ENCODE measurements at places on chromosomes 5 and 9.

DNA sequence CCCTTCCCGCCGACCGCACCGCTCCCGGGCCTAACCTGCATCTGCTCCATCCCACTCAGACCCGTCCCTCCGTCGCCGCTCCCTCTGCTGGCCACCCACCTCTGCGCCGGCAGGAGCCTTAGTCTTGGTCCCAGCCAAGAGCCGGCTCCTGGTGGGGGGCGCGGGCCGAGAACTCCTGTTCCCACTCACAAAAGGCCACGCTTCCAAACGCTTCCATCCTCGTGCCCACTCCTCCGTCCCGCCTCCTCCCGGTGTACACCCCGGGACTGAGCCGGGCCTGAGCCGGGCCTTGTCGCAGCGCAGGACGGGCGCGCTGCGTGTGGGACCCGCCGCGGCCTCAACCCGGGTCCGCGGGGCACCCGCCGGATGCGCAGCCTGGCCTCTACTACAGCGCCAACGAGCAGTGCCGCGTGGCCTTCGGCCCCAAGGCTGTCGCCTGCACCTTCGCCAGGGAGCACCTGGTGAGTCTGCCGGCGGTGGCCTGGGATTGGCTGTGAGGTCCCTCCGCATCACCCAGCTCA, 7.5 kb downstream of the ADAMTS13 start:
- DNase-seq: peak; percentile 66

GRCh38 chr9:9100070-9100469, 1300.5 kb upstream of the DMAC1 start:
- DNase-seq: no peak

DNA sequence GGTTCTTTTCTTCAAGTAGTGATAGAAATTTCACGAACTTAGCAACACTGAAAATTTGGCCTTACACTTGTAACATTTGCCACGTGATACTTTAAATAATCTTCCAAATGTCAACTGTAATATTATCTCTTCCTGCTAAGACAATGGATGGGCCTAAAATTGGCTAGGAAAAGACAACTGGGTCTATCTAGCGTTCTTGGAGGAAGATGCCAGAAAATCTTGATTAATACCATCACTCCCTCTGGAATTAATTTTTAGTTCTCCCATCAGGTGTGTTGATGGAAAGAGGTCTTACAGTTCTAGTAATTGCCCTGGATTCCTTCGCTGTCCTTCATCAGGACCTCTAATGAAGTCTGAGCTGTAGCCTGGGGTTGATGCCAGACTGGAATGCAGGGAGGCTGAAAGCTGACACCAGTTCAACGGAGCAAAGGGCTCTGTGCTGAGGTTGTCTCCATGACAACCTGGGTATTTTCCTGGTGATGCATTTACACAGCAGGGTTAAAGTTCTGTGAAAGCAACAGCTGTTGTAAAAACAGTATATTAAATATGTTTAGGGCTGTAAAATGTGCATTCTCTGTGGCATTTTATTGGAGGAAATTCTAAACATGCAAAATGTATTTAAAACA, 92.3 kb downstream of the GAS1 start:
- peak; percentile 93 for DNase-seq

GRCh38 chr5:107380654-107381053, 290.1 kb downstream of the EFNA5 start:
- DNase-seq: no peak

DNA sequence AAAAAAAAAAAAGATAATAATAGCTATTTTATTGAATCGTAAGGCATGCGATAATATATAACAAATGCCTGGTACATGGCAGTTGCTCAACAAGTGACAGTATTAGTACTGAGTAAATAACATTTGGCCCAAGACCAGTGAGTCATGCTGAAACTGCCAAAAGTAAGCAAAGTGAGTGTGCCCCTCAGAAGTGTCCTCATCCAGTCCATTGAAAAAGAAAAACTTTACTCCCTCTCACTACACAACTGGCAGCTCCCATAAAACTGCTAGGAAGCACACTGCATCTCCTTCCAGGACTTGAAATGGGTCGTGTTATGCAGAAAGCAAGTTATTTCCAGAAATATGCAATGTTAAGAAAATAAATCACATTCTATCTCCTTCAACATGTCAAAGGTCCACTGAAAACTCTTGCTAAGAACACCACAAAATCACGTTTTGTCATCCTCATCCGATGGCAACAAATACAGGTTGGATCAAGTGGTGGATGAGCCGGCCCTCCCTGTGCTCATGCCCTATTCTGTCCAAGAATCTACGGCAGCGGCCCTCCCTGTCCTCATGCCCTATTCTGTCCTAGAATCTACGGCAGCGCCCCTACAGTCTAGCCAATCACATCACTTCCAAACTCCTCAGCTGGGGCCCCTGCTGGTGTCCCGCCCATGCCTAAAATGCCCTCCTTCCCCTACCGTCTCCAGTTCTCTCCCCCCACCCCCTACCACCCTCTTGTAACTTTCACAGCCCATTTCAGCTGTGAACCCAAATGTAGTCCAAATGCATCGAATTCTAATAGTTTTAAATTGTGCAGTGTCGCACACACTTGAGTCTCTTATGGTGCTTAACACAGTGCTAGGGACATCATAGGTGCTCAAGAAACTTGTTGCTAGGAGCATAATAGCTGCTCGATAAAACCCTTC, 12.5 kb downstream of the PTCH1 start:
- DNase-seq: no peak

GRCh38 chr9:26768145-26768544, 124.5 kb downstream of the CAAP1 start:
- no peak for DNase-seq

DNA sequence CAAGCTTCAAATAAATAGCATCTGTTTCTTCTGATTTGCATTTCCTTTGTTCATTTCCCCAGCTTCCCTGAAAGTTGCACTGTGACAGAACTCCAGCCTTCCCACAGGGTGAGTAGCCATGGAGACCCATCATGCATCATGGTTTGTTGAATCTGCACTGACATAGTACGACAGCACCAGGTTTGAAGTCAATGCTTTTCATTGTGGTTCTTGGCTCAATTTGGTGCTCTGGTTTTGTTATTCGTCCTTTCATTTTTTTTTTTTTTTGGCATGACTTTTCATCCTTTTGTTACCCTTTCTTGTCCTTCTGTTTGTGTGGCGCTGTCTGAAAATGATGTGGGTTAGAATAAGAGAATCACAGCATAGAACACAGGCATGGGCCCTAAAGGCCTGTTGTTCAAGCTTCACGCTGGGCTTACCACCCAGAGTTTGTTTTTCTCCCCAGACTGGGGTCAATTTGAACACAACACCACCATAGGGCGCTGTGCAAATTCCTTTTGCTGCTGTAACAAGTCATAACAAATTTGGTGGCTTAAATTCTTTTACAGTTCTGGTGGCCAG, 206.2 kb upstream of the CDH10 start:
- peak; percentile 56 for DNase-seq

DNA sequence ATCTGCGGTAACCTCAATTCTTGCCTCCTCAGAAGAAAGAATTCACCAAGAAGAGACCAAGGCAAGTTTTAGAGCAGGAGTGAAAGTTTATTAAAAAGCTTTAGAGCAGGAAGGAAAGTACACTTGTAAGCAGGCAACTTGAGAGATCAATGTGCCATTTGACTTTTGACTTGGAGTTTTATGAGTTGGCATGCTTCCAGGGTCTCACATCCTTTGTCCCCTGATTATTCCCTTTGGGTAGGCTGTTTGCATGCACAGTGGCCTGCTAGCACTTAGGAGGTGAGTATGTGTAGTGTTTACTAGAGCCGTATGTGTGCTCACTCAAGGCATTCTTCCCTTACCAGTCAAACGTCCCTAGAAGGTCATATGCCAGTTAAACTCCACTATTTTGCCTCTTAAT, 111.0 kb upstream of the RAI14 start:
- no peak for DNase-seq

DNA sequence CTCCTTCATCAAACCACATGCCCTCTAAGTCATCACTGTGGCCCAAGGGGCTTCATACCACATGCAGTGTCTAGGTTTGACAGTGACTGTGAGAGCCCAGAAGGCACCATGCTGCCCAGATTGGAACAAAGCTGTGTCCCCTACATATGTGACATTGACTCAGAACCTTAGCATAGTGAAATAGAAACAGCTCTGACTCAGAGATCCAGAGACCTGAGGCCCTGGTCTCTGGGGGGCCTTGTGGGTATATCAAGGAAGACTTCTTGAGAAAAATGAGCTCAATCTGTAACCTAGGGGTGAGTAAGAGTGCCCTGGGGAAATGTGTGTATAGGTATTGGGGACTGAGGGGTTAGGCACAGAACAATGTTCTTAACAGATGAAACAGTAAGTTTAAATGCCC, 7.1 kb upstream of the ENTREP1 start:
- no peak for DNase-seq

- DNase-seq: no peak
Measured at GRCh38 chr9:107228496-107229039, 54.5 kb upstream of the RAD23B start.

- no peak for DNase-seq
Measured at GRCh38 chr5:162391833-162392232, 324.3 kb downstream of the GABRG2 start.

- no peak for DNase-seq
Measured at GRCh38 chr9:72228282-72228681, 79.0 kb downstream of the GDA start.

- DNase-seq: no peak
Measured at GRCh38 chr5:144583541-144584449, 413.1 kb downstream of the KCTD16 start.

GRCh38 chr5:159362220-159362619, 31.9 kb upstream of the IL12B start:
- no peak for DNase-seq

GRCh38 chr5:43192558-43193180, 644 bp downstream of the NIM1K start:
- peak; percentile 53 for DNase-seq

DNA sequence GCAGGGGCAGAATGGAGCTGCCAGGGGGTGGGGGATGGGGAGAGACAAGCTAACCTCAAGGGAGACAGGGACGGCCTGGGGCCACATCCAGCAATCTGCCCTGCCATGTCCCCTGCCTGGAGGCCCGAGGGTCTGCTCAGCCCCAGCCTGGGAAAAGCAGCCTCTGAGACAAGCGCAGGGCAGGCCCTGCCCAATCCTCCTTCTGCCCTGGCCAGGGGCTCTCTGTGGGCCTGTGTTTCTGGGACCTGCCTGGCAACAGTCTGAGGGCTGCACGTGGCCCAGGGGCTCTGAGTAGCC, 13.9 kb upstream of the QSOX2 start:
- DNase-seq: no peak

- DNase-seq: peak; percentile 91
Measured at GRCh38 chr5:103849934-103850333, 287.3 kb upstream of the NUDT12 start.

- no peak for DNase-seq
Measured at GRCh38 chr5:132024117-132024435, 12.6 kb upstream of the ACSL6 start.

- peak; percentile 33 for DNase-seq
Measured at GRCh38 chr9:126436545-126437267, 110.1 kb downstream of the MVB12B start.

DNA sequence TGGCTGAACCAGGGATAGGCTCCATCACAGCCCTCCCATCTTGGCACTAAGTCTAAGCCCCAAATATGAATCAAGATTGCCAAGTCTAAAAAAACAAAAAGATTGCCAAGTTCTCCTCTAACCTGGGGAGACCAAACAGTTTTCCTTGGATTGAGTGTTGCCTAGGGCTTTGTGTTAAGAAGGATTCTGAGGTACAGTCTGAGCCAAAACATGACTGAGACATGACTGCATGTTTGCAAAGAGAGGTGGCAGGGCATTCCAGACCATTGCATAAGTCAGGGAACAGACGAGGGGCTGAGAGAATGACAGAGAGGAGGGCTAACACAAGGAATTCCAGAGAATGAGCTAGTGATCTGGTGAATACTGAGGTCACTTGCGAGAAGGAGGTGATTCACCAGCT, 11.4 kb downstream of the LAMC3 start:
- peak; percentile 34 for DNase-seq

DNA sequence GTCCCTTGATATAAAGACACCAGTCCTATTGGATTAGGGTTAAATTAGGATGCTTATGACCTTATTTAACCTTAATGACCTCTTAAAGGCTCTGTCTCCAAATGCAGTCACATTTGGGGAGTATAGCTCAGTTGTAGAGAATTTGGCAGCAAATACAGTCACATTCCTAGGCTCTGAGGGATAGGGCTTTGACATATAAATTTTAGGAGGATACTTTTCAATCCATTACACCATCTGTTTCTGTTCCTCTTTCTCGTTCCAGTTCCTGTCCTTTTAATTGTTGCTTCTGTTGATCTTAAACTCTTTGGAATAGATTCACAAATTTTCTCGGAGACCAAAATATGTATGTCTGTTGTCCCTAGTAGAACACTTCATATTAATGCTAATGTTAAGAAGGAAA, 390.0 kb upstream of the PCSK5 start:
- no peak for DNase-seq

GRCh38 chr9:19640014-19640413, 148.8 kb downstream of the SLC24A2 start:
- no peak for DNase-seq

DNA sequence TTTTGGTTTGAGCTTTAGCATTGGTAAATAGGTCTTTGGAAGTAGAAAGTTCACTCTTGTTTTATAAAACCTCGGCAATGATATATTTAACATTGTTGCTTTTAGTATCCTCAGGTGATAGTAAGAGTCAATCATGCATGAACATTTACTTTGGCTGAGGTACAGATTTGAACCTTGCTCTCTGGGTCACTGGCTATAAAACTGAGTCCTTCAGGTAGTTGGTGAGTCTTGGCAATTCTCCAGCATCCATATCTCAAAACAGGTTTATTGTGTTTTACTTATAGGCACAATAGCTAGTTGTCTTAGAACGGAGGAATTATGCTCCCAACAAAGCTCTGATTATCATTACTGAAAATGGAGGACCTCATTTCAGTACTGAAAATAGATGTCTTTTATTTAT, 75.1 kb downstream of the MAT2B start:
- no peak for DNase-seq

DNA sequence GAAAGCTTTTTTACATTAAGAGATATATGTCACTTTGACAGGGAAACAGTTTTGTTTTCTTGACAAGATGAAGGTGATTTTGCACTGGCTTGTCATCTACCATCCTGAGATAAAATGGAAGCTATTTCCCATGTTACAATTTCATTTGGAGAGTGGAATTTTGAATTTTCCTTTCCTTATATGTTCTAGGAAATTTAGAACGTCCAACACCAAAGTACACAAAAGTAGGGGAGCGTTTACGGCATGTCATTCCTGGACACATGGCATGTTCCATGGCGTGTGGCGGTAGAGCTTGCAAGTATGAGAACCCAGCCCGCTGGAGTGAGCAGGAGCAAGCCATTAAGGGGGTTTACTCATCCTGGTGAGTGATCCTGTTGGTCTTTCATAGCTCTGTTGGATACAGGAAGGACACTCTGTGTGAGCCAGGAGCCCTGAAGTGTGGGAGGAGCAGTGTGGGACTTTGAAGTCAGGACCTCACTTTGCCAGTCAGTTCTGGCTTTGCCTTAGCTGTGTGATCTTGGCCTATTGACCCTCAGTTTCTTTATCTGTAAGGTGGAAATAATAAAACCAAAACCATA, 887 bp downstream of the PTPDC1 start:
- DNase-seq: peak; percentile 50

DNA sequence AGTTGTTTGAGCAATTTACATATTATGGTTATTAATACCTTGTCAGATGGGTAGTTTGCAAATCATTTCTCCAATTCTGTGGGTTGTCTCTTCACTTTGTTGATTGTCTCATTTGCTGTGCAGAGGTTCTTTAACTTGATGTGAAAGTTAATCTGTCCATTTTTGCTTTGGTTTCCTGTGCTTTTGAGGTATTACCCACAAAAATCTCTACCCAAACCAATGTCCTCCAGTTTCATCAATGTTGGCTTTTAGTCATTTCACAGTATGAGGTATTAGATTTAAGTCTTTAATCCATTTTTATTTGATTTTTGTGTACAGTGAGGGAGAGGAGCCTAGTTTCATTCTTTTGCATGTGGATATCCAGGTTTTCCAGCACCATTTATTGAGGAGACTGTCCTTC, 82.4 kb downstream of the MRPS30 start:
- no peak for DNase-seq
